Spleen (tissue), 13 donors: ENCODE measurements at places on chromosomes 2 and 18. TPM values are rescaled to one million over a fixed set of nuclear protein-coding genes. Genes with fewer than 3 reads are reported as not detected.

The LBH gene
- polyA plus RNA-seq = 94.2 TPM

The TMEFF2 gene
- not detected for polyA plus RNA-seq

The EHD3 gene
- polyA plus RNA-seq = 6.7 TPM

GRCh38 chr2:54271843-54272627, 16.0 kb upstream of the TSPYL6 start:
- DNase-seq = no peak

GRCh38 chr2:36374585-36374984, 19.0 kb downstream of the CRIM1 start:
- DNase-seq = no peak

The SKOR2 gene
- polyA plus RNA-seq = not detected

DNA sequence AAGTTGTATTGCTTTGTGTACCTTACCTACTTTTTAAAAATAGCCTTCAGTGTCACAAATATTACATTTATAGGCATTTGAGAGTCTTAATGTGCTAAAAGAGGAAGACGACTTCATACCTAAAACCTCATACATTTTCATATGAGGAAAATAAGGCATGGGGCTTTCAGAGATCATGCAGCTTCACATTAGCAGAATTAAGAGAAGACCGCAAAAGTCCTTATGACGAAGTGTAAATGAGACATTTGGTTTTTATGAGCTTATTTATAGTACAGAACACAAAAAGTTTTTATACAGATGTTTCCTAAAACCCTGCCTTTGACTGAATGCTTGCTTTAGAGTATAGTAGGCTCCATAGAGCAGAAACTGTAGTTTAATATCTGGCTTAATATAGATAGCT, 10.1 kb upstream of the CCDC138 start:
- no peak for DNase-seq

DNA sequence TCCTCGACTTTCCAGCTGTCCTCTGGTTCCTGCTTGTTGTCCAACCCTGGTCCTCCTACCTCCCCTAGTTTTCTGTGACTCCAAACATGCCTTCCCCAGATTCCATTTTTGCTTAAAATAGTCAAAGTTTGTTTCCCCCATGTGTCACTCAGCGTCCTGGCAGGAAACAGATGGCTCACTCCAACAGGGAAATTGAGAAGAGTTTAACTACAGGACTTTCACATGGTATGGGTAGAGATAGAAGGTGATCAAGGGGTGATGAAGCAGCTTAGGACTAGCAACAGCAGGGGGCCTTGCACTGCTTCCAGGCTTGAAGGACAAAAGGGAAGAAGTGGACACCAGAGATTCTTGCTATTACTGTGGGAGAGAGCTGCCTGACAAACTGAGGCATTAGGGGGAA, 6.1 kb upstream of the CUL3 start:
- DNase-seq = no peak

The OSBPL6 gene
- 0.30 TPM for polyA plus RNA-seq

DNA sequence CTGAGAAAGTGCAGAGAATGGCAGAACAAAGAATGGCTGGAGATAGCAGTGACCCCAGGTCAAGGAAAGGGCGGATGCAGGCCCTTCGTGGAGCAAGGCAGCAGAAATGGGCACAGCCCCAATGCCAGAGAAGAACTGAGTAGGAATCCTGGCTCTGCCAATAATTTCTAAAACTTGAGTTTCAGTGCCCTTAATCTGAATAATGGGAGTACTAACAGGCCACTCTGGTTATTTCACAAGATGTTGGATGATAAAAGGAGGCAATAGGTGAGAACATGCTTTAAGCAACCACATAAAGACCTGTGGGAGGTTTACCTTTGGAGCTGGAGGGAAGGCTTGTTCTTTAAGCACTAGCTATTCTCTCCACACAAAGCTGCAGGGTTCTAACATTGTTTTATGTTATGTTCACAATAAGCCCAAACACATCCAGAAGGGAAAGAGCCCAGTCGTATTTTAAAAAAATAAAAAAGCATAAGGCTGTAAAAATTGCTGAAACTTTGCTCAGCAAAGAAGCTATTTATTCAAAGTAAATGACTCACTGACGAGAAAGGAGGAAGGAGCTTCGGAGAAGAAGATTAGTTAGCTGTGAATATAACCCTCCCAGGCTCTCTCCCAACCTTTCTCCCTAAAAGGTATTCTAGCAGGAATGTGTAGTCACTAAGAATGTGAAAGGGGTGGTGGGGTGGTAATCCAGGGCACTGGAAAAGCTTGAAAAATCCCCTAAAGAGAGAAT, 470.2 kb downstream of the TXNL1 start:
- peak; percentile 78 for DNase-seq
